ENCODE measurements at places on chromosomes 13 and 19. TPM values are rescaled to one million over a fixed set of nuclear protein-coding genes. Genes with fewer than 3 reads are reported as not detected.

Gene FGF14
- total RNA-seq: not detected

- DNase-seq: no peak
These were observed 44.7 kb downstream of the PSPC1 start for GRCh38 chr13:19737844-19738557.

- DNase-seq: no peak
These were observed 21.1 kb upstream of the ZNF766 start for GRCh38 chr19:52248241-52248640.

Gene PCSK4
- 3.0 TPM for total RNA-seq

Gene ARL11
- 0.06 TPM for total RNA-seq
